ENCODE measurements at places on chromosomes 1 and 21. TPM values are rescaled to one million over a fixed set of nuclear protein-coding genes. Genes with fewer than 3 reads are reported as not detected.
A peak's percentile ranks its signal among the peaks of the same experiment; 100 is the strongest.

DNA sequence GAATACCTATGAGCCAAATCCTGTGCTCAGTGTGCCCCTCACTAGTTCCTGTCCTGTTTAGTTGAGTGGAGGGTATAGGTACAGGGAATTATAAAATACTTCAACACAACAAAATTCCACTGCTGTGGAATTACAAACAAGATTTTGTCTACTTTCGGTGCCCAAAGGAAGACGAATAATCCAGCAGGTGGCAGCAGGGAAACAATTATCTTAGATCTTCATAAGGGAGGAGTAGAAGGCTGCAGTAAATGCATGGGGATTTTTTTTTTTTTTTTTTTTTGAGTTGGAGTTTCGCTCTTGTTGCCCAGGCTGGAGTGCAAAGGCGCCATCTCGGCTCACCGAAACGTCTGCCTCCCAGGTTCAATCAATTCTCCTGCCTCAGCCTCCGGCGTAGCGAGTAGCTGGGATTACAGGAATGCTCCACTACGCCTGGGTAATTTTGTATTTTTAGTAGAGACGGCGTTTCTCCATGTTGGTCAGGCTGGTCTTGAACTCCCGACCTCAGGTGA lies 2.0 kb upstream of the PIP5K1A start:
- peak overlapping the region; percentile 93 for H3K4me3 ChIP-seq
- H3K4me1 ChIP-seq, result peaks cover 30% of the 10 kb centered on the region
- peak; percentile 95 for DNase-seq
- H3K36me3 ChIP-seq, result peaks cover 17% of the 10 kb centered on the region

DNA sequence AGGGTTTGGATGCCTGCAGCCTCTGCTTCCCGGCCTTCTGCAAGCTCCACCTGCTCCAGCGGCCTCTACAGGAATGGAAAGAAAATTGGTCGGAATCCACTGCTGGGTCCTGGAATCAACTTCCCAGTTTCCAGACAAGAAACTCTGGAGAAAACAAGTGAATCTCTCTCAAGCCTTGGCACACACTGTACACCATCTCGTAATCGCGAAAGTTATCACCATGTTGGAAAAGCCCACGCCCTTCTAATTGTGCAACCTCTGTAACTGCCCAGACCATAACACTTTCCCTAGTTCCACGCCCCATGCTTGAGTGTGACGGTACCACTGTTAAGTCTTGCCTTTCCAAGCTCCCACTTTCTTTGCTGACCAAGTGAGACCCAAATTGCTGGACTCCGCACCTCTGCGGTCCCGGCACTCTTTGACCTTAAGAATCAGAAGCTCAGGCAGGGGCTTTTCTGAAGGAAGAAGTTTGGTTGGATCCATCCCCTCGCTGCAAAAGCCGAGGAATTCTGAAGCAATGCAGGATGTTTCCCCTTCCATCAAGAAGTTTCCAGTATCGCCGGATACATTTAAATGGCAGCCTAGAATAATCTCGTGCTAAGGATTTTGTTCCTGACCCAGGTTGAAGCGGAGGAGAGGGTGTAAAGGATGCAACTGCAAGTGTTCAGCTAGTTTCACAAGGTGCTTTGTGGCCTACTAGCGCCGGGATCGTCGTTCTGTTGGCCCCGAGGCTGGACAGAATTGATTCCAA lies 6.2 kb downstream of the NR5A2 start:
- peaks cover 24% of the 10 kb centered on the region for H3K27me3 ChIP-seq
- H3K4me1 ChIP-seq, result peaks cover 1% of the 10 kb centered on the region
- H3K36me3 ChIP-seq, result no peaks in the 10 kb centered on the region

DNA sequence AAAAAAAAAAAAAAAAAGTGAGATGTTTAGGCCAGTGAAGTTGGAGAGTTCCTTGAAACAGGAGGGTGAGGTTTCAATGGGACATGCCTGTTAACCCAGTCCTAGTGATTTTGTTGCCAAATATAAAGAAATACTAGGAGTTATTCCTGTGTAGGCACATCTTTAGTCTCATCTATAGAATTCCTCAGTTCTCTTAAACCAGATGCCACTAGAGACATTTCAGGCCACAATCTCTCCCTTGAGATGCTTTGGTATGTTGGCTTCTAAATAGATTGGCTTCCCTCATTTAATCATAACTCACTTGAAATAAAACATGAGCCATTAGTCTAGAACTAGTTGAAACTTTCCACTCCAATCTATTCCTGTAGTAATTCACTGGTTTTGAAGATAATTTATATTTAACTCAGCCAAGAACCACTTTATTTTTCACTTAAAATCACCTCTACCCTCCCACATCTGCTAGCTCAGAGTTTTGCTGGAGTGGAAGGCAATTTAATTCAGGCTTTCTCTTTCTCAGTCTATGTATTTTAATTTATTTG lies 29.8 kb downstream of the GPR137B start:
- no peak overlapping the region for H3K4me3 ChIP-seq
- H3K27ac ChIP-seq, result no peak overlapping the region
- no peaks in the 10 kb centered on the region for H3K36me3 ChIP-seq
- peaks cover 7% of the 10 kb centered on the region for H3K4me1 ChIP-seq
- DNase-seq, result no peak
- H3K27me3 ChIP-seq, result no peaks in the 10 kb centered on the region

GRCh38 chr1:33182896-33183295 lies 1.1 kb upstream of the TRIM62 start:
- no peak for DNase-seq
- H3K27me3 ChIP-seq, result no peaks in the 10 kb centered on the region
- H3K4me3 ChIP-seq, result peak overlapping the region; percentile 77
- H3K27ac ChIP-seq, result no peak overlapping the region
- H3K36me3 ChIP-seq, result no peaks in the 10 kb centered on the region

S100A3 gene
- total RNA-seq, result 85.7 TPM

FCRLB gene
- total RNA-seq, result 1.3 TPM

All from MCF 10A (cell line).